NCI-H1105 (cell line): ENCODE measurements at places on chromosomes 3 and 15.
A peak's percentile ranks its signal among the peaks of the same experiment; 100 is the strongest.

DNA sequence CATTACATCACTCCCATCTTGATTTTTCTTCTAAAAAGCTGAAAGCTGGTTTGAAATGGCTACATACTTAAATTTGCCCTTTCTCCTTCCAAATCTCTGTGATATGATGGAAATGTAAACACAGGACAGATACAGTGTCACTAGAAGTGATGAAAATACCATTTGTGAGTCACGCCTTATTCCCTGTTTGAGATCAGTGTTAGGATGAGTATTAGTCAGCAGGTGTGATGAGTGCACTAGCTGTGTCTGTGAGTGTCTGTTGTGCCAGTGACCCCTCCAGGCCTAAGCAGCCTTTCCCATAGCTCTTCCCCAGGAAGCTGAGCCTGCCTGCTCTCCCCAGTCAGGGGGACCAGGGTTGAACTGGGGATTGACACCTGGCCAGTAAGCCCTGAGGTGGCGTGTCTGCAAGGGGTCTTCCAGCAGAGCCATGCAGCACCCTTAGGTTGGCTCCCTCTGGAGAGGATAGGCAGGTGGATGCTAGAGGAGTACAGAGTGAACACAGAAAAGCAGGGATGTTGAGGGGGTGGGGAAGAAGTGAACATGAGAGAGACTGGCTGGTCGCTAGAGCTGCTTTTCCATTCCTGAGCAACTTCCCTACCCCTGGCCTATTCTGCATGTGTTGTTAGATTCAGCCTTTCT lies 92.0 kb downstream of the PDE8A start:
- no peak for DNase-seq

DNA sequence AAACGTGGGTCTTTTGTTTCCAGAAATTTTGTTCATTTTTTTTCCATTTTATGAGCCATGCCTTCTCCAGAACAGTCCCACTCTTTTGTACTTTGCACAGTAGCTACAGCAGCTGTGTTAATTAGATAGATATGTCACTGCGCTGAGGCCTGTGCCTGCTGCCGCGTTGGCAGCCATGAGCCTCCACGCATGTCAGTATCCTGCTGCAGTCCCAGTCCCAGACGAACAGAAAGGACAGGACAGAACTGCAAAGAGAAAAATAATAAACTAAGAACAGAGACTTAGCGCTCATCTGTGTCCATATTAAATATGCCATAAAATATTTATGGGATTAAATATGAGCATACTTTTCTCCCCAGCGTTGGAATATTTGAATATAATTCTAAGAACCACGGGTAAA lies 442.4 kb upstream of the RARB start:
- no peak for DNase-seq

GRCh38 chr3:52606373-52607085 lies 70.1 kb downstream of the UQCC5 start:
- DNase-seq: peak; percentile 76

- DNase-seq: no peak
These were observed 2.6 kb downstream of the BHLHE40 start for GRCh38 chr3:4981665-4982494.

- no peak for DNase-seq
These were observed 13.2 kb downstream of the TNIK start for GRCh38 chr3:171446801-171447578.

DNA sequence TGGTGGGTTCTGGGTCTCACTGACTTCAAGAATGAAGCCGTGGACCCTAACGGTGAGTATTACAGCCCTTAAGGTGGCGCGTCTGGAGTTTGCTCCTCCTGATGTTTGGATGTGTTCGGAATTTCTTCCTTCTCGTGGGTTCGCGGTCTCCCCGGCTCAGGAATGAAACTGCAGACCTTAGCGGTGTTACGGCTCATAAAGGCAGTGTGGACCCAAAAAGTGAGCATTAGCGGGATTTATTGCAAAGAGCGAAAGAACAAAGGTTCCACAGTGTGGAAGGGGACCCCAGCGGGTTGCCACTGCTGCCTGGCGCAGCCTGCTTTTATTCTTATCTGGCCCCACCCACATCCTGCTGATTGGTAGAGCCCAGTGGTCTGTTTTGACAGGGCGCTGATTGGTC lies 420.5 kb upstream of the BCHE start:
- DNase-seq: no peak

DNA sequence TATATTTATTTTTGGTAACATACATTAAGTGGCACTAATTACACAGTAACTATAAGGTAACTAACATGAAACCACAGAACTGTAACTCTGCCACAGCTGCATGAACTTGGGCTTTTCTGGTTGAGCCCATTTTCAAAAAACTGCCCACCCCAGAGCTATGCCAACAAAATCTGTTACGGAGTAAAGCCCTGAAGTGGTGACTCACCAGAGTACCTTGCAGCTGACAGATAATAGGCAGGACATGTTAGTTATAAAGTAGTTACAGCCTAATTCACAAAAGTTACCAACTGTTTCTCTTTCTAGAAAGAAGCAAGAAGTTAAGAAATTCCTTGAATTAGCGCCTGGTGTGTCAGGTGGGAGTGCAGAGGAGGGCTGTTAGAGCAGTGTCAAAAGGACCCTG lies 1.5 kb upstream of the GPX1 start:
- no peak for DNase-seq

- no peak for DNase-seq
These were observed 497.8 kb upstream of the NR2F2 start for GRCh38 chr15:95832668-95833067.

- DNase-seq: no peak
These were observed 26.4 kb upstream of the SKIL start for GRCh38 chr3:170331143-170331542.

DNA sequence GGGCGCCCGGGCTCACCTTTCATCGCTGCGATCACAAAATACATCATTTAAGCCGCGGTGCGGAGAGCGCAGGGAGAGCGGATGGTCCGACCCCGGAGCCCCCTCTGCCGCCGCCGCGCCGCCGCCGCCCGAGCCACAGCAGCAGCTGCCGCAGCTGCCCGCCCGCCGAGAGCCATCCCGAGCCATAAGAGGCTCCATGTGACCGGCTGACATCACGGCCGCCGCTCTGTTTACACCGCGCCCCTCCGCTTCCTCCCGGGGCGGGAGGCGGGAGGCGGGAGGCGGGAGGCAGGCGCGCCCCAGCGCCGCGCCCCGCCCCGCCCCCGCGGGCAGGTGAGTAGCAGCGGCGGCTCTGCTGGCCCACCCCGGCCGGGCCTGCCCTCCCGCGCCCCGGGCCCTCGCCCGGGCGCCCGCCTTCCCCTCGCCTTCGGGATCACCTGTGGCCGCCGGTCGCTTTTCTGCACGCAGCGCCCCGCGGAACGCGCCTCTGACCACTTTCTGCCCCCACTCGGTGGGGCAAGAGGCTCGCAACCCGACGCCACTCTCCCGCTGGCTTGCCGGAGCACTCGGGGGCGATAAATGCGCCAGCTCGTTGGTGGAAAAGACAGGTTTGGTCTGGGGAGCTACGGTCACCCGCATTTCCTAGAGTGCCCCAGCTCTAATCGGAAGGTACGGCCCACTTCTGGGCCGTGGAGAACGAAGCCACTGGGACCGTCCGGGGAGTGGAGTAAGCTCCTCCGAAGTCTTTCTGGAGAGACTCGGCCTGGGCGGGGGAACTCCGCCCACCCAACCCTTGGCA lies 113.6 kb upstream of the ICE2 start:
- DNase-seq: peak; percentile 84

DNA sequence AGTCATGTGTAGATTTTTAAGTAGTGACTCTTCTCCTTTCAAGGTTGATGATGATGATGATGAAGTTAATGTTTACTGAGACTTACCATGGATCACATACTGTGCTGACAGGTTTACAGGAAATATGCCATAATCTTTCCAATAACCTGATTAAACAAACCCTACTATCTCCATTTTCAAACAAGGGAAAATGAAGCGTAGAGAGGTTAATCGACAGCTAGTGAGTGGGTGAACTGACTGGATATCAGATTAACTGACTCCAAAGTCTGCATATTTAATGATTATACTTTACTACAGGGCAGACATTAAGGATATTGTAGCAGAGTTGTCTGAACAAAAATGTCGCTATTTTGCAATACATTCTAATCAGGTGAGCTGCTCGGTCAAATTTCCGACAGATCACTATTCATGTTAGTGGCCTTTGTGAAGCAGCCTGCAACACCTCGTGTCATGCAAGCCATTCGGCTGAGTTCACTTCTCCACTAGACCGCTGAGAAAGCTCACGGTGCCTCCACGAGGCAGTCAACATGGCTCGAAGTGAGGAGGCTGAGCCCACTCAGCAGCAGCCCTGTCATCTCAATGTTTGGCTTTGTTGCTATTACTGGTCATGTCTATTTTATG lies 264.2 kb downstream of the NFKBIZ start:
- DNase-seq: no peak

GRCh38 chr3:64008017-64008416 lies 15.3 kb downstream of the PSMD6 start:
- DNase-seq: no peak

GRCh38 chr3:69825446-69825845 lies 86.2 kb downstream of the MITF start:
- no peak for DNase-seq

- no peak for DNase-seq
These were observed 80.7 kb upstream of the SPRED1 start for GRCh38 chr15:38171973-38172372.

GRCh38 chr3:32959371-32959770 lies 7.9 kb downstream of the CCR4 start:
- DNase-seq: no peak

DNA sequence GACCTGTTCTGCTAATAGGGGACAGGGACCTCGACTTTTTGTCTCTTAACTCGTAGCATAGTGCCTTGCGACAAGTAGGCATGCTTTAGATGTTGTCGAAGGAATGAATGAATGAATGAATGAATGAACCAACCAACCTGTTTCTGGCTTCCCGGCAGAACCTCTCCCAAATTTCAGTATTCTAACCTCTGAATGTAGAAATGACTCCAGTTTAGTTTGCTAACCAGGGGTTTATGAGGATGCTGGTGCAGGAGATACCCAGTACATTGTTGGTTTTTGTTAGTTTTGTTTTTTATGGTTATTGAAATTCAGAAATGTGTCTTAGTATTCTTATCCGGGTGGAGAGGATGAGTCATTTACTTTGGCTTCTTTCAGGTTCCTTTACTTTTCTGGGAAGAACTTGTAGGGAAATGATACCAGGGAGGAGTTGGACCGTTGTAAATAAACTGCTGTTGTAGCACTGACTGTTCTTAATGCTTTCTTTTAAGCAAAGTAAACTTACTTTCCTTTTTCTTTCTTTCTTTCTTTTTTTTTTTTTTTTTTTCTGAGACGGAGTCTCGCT lies 29.6 kb upstream of the EHHADH start:
- no peak for DNase-seq

- no peak for DNase-seq
These were observed 123.8 kb upstream of the TJP1 start for GRCh38 chr15:29945943-29946596.
